SHP77 (cell line): ENCODE measurements at places on chromosomes 2 and 18.

DNA sequence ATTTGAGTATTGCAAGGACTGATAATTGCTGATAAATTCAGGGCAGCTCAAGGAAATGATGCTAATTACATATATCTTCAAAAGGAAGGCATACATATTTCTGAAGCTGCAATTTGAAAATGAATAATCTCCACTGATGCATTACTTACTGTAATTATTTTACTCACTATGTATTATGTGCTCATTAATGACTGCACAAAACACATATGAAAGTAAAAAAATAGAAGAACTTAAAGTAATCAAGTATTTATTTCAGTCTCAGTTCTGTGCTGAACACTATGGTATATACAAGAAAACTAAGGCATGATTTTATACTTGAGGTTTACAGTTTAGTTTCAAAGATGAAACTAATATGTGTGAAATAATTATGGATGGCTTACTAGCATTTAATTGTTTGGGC is 9.3 kb downstream of the ACTR3 start:
- no peak for DNase-seq

GRCh38 chr2:121670181-121670580 is 20.9 kb upstream of the CLASP1 start:
- no peak for DNase-seq

- no peak for DNase-seq
These were observed 52.0 kb upstream of the ARL4C start for GRCh38 chr2:234548695-234549420.

- no peak for DNase-seq
These were observed 2.1 kb downstream of the AAK1 start for GRCh38 chr2:69641471-69641870.

- DNase-seq: peak; percentile 14
These were observed 182.7 kb downstream of the RPIA start for GRCh38 chr2:88874063-88874657.

DNA sequence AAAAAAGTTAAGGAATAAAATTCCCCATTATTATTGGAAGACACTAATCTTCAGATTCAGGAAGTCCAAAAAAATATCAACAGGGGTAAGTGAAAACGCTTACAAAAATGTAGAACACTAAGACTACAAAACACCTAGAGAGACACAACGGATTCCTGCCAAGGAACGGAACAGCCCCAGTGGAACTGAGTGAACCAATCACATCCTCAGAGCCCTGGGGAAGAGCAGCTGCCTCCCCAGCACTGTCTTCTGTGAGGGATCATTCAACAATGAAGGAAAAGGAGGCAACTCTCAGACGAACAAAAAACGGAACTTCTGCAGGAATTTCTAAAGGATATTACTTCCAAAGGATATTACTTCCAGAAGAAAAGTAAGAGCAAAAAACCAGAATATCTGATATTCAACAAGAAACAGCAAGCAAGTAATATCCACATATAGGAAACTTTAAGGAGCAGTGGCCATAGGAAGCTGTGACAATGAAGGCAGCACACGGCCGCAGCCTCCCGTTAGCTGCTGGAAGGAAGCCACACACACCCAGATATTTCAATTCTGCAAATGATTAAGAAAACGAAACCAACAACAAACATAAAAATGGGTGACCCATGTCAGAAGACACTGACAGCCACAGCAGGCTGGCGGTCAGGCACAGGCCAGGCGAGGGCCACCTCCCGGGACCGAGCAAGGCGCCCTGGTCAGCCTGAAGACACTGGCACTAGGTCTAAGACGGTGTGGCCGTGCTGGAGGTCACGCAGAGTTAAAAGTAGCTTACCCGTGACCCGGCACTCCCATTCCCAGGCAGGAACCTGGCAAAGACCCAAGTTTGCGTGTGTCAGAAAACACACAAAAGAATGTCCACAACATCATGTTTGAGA is 81.8 kb downstream of the HDAC4 start:
- peak; percentile 17 for DNase-seq

DNA sequence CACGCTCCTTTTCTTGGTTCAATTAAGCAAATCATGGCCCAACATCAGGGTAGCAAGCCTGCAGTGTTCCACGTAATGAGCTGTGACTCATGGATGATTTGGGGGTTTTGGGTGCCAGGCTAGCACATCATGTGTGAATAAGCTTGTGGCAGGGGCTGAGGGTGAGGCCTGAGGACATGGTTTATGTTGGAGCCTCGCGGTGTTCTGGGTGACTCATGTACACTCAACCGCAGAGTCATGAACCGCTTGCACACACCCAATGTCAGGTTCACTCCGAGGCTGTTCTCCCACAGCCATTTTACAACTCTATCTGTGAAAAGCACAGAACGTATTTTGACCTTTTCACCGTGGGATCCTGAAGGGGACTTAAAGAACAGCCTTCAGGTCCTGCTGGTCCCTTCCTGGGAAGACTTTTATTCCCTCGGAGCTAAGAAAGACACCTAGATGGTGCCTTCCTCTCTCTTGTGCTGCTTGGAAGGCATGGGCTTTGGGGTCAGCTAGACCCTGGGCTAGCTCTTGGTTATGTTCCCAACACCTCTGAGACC is 139.9 kb upstream of the ZEB2 start:
- no peak for DNase-seq

- no peak for DNase-seq
These were observed 6.3 kb upstream of the CCNT2 start for GRCh38 chr2:134912361-134912760.

DNA sequence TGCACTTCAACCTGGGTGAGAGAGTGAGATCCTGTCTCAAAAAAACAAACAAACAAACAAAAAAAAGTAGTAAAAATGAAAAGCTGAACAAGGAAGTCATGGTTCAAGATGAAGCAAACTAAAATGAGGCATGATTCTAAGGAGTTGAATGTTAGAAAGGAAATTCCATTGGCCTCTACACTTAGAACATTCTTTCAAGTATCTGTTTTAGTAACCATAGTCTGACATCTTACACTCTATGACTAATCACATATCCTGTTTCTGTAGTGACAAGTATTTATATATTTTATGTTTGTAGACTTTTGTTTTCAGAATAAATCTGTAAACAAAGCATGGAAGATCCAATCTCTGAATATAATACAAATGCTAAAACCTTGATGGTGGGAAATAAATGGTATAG is 164.1 kb downstream of the KIAA1328 start:
- DNase-seq: no peak

GRCh38 chr2:157221394-157221988 is 36.0 kb upstream of the GALNT5 start:
- DNase-seq: no peak

- no peak for DNase-seq
These were observed 747.3 kb downstream of the ADCYAP1 start for GRCh38 chr18:1652018-1652417.

- peak; percentile 61 for DNase-seq
These were observed 640 bp downstream of the SPTBN1 start for GRCh38 chr2:54456612-54457322.

GRCh38 chr2:48483506-48483905 is 46.4 kb upstream of the STON1 start:
- DNase-seq: no peak
